ENCODE measurements at places on chromosomes 2 and 18. TPM values are rescaled to one million over a fixed set of nuclear protein-coding genes. Genes with fewer than 3 reads are reported as not detected.

Gene TRIM54
- total RNA-seq = not detected

DNA sequence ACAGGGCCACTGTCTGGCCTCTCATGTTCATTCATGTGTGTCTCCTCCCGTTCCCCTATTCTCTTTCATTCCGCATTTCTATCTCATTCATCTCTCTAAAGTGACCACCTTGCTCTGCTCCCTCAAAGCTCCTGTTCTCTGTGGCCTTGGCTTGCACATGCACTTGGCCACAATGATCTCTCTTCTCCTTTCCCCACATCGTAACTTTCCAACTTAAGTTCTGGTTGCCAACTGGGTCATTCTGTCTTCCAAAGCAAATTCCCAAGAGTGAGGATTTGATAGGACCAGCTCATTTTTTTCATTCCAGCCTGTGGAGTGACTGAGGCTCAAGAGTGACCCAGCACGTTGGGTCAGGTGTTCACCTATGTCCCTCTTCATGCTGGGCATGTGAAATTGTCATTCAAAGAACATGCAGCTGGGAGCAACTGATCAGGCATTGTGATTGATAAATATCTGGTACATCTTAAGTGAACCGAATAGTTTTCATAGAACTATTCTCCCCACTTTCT is 14.3 kb upstream of the ITGA6 start:
- no peak for DNase-seq

Gene SMAD7
- 31.0 TPM for total RNA-seq

DNA sequence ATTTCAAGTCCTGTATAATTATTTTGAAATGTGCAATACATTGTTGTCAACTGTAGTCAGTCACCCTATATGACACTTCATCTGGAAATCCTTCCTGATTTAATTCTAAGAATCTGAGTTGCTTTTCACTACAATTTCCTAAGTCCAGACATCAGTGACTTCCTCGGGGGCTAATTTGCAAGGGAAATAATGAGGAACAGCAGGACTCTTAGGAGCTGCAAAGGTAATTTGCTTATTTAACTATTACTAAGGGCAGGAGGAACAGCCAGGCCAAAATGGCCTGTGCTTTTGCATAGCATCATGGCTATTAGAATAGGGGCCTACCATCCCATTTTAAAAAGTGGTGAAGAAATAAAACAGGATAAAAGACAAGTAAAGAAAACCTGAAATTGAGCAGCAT is 178.8 kb downstream of the MC4R start:
- no peak for DNase-seq

DNA sequence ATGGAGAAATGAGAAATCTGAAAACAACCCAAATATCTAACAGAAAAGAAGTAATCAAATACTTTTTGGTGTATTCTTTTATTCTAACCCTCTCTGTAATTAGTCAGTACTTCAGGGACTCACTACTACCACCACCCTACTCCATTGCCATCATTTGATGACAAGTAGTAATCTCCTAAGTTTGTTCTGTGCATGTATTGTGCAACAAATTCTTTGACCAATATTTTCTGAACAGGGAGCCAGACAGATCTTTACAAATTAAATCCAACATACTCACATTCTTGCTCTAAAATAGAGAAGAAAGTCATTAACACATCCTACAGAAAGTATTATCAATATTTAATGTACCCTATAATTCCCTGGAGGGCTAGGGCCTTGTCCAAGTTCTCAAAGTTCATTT is 1416.4 kb downstream of the DSC3 start:
- DNase-seq = no peak

- no peak for DNase-seq
Measured at GRCh38 chr2:24568551-24568950, 77.5 kb downstream of the NCOA1 start.

Data from activated CD4-positive, alpha-beta memory T cell treated with anti-CD3 and anti-CD28 coated beads, Interleukin-2, amount 10 ng/mL, durations not matched to agents 7 days and 5 days (primary cell).